CD4-positive, alpha-beta T cell treated with Interleukin-1 beta for 1 hour (primary cell): ENCODE measurements at places on chromosomes 7 and 10.

DNA sequence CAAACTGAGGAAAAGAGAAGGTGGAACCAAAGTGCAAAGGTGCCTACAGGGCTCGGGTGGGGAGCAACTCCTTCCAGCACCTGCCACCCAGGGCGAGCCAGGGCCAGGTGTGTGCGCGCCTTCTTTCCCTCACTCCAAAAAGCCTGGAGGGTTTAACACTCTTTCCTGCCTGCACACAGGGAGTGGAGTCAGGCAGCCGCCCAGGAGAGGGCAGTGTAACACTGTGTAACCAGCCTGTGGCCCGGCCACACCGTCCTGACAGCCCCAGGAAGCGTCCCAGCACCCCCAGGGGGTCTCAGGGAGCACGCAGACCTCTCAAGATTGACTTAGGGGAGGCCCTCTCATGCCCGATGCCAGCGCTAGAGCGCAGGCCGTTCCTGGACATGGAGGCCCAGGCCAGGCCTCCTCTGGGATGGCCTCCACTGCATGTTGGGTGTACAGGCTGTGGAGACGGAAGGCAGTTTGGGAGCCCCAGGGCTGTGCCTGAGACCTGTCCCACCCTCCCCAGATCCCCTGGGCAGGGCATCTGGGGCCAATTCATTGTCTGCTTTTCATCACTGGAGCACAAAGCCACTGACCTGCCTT is 13.4 kb downstream of the BRI3 start:
- peak; percentile 29 for DNase-seq

DNA sequence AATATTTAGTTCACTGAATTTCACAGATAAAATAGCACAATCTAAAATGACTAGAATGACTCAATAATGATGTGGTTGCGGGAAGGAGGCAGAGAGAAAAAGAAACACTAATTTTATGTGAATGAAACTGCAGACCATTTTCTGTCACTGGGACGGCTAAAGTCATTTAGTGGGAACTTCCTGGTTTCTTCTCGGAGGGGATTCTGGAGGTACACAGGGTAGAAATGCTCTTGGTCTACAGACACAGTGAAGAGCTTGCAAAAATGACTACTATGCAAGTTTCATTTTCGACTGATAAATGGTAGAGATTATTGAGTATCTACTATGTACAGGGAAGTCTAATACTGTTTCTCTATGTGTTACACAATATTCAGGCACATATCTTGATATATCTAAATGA is 63.5 kb upstream of the LRRN3 start:
- no peak for DNase-seq

GRCh38 chr7:159198016-159198724 is 53.5 kb upstream of the VIPR2 start:
- DNase-seq = peak; percentile 31

GRCh38 chr10:787933-788651 is 98.6 kb upstream of the DIP2C start:
- no peak for DNase-seq

DNA sequence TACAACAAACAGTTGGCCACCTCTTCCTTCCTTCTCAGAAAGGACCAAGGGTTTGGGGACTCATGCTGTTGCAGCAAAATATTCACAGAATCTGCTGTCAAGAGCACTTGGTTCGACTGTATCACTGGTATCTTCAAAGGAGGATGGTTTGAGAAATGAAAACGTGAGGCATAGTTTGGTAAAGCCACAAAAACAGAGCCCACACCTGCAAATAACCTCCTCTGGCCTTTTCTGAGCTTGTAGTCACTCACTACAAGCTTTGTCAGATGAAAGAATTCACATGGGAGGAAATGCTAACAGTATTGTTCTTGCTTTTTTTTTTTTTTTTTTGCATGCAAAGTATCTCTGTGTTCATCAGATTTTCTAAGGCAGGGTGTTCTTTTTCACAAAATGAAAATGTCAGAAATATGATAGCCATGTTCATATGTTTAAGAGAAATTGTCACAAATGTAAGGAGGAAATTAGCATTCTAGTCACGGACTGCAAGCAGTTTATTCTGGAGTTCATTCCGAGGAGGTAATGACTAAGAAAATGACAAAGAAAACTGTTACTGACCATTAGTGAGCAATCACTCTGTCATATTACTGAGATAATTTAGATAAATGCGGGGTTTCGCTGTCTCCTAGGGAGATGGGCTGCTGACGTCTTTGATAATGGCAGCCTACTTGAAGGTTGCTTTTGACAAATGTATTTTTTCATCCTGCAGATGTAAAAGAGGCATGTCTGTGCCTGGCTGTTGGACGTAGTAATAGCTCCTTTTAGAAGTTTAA is 117.8 kb upstream of the MYO3A start:
- DNase-seq = no peak

- DNase-seq = no peak
Observed at GRCh38 chr7:73850781-73851207, 8.5 kb upstream of the METTL27 start.

DNA sequence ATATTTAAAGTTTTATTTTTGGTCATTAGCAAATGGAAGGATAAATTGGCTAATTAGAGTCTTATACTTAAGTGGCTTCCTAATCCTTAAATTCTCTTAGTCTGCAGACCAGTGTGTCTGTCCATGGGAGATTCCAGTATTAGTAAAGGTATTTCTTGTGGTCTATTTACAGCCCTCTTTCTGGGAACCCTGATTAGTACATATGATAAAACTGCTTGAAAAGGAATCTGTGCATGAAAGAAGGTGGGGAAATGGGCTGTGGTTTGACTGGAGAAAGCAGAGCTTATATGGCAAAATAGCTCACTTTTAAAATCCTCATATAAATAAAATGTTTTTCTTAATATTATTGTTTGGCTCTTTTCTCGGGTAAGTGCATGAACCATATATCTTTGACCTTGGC is 124.5 kb upstream of the RHOBTB1 start:
- no peak for DNase-seq

GRCh38 chr10:96290368-96291133 is 13.7 kb upstream of the DNTT start:
- no peak for DNase-seq

DNA sequence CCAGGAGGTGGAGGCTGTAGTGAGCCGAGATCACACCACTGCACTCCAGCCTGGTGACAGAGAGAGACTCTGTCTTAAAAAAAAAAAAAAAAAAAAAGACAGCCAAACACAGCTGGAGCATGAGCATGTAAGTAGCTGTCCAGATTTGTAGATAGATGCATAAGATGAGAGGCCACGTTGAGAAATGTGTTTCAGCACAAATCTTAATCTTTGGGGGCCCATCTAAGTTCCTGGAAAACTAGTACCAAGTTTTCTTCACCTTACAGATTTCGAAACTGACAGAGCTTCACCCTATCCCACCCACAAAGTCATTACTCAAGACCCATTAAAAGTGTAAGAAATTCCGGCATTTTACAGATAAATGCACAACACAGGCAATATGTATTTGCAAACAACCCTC is 208.2 kb downstream of the PARD3 start:
- no peak for DNase-seq

GRCh38 chr10:6247041-6247712 is 44.4 kb downstream of the PFKFB3 start:
- DNase-seq = no peak

DNA sequence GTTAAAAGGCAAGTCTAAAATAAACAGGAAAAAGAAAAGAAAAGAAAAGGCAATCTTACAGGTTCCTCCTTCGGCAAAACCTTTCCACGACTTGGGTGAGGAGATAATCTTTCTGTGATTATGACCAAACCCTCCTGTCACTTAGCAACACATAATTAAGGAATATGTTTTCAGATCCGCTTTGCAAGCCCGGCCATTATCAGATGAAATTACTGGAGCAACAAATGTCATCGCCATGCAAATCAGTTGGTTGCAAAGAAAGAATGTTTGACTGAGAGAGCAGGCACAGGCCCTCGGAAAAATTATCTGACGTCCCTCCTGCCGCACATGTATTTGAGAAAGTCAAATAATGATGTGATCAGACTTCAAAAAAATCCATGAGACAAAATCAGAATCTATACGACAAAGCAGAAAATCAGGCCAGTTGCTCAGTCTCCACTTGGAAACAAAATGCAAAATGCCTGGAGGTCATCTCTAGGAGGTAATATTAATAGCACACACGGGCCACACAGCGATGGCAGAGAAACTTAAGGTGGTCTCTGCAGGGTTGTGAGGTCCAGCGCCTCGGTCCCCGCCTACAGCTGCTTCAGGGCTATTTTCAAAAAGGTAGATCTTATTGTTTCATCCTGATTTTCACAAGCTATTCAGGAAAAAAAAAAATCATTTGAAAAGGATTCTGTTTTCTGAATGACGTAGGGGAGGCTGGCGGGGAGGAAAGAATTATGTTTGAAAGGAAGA is 82.7 kb downstream of the ZRANB1 start:
- DNase-seq = no peak

GRCh38 chr7:132250480-132251326 is 325.6 kb downstream of the PLXNA4 start:
- DNase-seq = no peak

DNA sequence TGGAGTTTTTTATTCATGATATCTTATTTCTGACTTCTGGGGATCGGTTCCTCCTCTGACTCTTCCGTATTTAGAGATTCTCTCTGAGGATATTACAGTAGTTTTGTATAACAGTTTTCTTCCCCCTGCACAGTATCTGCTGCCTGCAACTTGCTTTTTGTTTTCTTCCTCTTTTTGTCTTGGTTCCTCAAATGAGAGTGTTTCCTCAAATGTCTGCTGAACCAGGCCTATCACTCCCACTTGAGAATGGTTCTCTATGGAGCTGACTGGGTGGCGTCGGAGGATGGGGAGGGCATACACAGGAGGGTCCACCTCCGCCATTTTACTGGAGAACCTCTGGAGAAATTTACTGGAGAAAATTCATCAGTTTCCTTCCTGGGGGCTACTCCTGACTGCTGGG is 27.7 kb downstream of the ARHGAP22 start:
- peak; percentile 42 for DNase-seq

- no peak for DNase-seq
Observed at GRCh38 chr10:369221-369683, 234.0 kb downstream of the ZMYND11 start.

GRCh38 chr10:116947841-116948529 is 57.0 kb downstream of the SHTN1 start:
- DNase-seq = no peak

GRCh38 chr7:45161138-45161537 is 3.5 kb downstream of the RAMP3 start:
- no peak for DNase-seq

- DNase-seq = no peak
Observed at GRCh38 chr7:90660819-90661218, 64.7 kb downstream of the CDK14 start.

DNA sequence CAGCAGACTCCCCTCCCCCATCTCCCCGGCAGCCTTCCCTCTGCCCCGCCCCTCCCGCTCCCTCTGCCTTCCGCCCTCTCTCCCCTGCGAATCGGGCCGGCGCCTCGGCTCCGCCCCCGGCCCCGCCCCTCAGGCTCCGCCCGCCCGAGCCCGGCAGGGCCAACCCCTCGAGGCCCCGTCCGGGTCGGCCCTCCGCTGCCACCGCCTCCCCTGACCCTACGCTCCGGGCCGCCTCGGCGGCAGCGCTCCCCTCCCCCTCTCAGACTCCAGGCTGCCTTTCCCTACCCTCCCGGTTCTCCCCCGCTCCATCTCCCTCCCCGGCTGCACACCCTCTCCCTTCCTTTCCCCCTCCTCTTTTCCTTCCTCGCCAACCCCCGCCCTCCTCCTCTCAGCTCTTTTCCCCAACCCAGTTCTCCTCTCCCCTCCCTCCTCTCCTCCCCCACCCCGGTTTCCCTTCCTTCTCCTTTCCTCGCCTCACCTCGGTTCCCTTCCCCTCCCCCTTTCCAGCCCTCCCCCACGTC is 1.6 kb downstream of the ZNF467 start:
- DNase-seq = peak; percentile 88

- DNase-seq = no peak
Observed at GRCh38 chr10:85580585-85580984, 786.0 kb downstream of the GRID1 start.

GRCh38 chr10:127536972-127537760 is 11.9 kb upstream of the NPS start:
- DNase-seq = no peak

- no peak for DNase-seq
Observed at GRCh38 chr10:125076891-125077541, 83.3 kb downstream of the CTBP2 start.

DNA sequence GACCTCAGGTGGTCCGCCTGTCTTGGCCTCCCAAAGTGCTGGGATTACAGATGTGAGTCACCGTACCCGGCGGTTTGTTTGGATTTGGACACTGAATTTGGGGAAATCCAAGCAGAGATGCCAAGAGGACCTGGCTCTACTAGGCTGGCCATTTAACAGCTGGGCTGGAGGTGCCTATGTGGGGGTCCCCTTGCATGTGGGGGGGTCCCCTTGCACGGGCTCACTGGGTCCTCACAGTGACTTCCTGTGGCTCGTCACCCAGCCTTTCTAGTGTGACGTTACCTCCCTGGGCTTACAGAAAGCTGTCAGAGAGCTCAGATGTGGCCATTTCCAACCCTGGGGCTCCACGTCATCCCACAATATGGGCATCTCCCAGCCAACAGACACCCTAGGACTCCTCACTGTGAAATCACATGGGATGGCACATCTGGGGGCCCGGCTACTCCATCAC is 49.3 kb upstream of the GNA12 start:
- DNase-seq = no peak

- no peak for DNase-seq
Observed at GRCh38 chr10:106982268-106982667, 182.2 kb downstream of the SORCS1 start.

- DNase-seq = no peak
Observed at GRCh38 chr7:98917331-98917730, 39.0 kb downstream of the TRRAP start.

DNA sequence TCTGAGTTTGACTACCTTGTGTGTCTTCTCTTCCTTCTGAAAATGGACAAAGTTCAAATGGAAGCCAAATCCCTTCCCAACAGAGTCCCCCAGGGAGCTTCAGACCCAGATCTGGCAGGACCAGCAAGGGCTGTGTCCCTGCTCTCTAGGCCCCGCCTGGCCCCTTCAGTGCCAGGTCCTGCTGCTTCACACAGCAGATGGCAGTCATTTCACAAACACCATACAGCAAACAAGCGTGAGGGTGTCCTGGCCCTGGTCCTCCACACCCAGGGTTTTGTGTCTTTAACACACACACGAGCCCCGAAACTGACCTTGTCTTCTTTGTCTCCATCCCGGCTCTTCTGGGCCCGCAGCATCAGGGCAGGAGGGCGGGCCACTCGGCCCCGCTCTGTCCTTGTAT is 145.0 kb downstream of the TCERG1L start:
- DNase-seq = no peak
